ENCODE measurements at places on chromosomes 5 and 9.

DNA sequence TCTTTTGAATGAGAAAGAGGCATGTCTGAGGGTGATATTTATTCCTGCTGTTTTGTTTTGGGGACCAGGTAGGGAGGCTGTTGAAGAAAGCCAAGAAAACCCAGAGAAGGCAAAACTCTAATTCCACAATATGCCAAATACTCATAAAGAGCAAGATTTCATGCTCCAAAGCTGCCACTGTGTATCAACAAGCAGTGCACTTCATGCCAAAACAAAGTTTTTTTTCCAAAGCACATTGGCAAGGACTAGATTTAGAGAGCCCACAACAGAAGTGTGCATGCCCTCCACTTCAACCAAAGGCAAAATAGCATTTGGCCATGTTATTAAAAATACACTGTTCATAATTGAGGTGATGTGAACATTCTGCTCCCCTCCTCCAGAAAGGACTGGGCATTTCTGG is 229.9 kb downstream of the EBF1 start:
- no peak for DNase-seq

- DNase-seq, result no peak
These were observed 65.5 kb upstream of the PCSK5 start for GRCh38 chr9:75824816-75825568.

DNA sequence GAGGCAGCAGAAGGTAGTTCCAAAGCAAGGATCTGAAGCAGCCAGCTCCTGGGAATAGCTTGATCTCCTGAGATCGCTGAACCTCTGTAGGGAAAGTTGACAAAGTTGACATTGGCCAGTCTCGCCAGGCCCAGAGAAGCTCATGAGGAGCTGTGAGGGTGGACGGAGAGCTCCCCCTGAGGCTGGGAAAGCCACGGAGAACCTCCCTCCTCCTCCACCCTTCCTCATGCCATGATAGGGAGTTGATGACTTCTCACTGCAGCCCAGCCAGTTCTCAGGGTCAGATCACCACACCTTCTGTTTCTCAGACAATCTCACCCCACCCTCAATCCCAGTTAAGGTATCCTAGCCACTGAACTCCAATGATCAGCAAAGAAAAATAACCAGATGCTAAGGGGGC is 30.4 kb upstream of the KCNV2 start:
- no peak for DNase-seq

- DNase-seq, result no peak
These were observed 246.3 kb downstream of the IRX2 start for GRCh38 chr5:2505217-2505616.

GRCh38 chr9:71743882-71744281 is 24.4 kb downstream of the CEMIP2 start:
- DNase-seq, result no peak

GRCh38 chr5:151351671-151352070 is 4.3 kb upstream of the SLC36A2 start:
- DNase-seq, result no peak

DNA sequence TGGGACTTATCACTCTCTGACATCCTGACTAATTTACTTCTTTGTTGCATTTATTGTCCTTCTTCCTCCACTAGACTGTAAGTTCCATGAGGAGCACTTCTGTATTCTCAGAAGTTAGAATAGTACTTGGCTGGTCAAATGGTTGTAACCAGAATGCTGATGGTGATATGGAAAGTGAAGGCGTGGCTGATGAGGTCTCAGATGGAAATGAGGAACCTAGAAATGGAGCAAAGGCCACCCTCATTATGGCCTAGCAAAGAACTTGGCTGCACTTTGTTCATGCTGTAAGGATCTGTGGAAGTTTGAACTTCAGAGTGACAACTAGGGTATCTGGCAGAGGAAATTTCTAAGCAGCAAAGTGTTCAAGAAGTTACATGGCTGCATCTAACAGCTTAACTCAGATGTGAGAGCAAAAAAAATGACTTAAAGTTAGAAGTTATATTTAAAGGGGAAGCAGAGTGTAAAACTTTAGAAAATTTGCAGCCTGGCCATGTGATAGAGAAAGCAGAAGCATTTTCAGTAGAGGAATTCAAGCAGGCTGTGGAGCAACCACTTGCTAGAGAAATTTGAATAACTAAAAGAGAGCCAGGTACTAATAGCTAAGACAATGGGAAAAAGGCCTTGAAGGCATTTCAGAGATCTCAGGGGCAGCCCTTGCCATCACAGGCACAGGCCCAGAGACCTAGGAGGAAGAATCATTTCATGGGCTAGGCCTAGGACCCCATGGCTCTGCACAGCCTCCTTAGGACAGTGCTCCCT is 14.9 kb upstream of the SLC22A5 start:
- DNase-seq, result no peak

DNA sequence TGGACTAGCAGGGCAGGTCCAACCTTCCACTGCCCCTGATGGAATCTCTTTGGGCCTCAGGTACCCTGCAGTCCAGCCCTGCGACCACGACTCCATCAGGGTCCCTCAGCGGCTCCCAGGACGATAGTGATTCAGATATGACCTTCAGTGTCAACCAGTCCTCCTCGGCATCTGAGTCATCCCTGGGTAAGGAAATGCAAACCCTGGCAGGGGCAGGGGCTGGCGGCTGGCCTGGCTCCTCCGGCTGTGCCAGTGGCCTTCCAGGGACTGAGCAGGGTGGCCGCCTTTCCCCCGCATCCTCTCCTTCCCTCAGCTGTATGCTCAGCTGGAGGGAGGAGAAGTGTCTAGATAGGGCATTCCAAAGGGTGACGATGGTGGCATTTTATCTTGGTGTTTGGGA is 45.0 kb downstream of the NEURL1B start:
- DNase-seq, result no peak

- DNase-seq, result no peak
These were observed 91.5 kb upstream of the TUT7 start for GRCh38 chr9:86445671-86446070.

DNA sequence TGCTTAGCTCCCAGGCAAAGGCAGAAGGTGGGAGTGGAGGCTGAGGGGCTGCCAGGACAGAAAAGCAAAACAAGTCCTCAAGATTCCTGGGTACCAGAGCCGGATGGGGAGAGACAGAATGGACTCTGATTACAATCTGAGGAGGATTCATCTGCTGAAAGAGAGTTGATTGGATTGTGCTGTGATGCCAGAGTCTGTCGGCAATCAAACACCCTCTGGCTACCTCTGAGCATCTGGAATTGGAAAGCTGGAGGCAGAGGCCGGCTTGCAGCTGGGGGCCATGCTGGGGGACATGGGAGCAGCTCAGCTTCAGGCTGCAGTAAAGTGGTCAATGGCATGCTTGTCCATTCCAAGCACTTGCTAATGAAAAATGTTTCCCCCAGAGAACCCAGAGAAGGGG is 59.3 kb downstream of the ASTN2 start:
- no peak for DNase-seq

GRCh38 chr9:116238225-116238624 is 84.6 kb downstream of the PAPPA start:
- no peak for DNase-seq

DNA sequence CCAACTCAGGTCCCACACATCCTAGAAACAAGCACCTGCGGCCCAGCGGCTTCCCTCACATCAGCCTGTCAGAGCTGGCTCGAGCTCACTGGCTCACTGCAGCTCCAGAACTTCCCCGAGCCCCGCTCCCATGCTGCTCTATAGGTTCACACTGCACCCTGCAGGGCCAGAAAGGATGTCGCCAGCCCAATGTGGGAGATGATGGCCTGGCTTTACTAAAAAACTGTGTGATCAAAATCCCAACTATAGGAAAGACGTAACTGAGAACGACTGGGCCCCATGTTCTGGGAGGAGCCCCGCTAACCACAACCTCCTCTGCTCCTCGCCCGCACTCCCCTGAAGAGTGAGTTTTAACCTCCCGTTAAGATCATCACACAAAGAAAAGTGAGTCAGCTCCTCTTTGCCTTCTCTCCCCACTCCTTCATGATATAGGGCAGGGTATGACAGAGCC is 4.6 kb downstream of the SURF4 start:
- DNase-seq, result peak; percentile 50

GRCh38 chr5:146799671-146800070 is 78.9 kb downstream of the PPP2R2B start:
- no peak for DNase-seq

GRCh38 chr5:95874246-95874645 is 51.7 kb upstream of the GLRX start:
- no peak for DNase-seq

- no peak for DNase-seq
These were observed 47.6 kb upstream of the SHOC1 start for GRCh38 chr9:111842313-111842712.

GRCh38 chr9:136193127-136193890 is 11.6 kb downstream of the LHX3 start:
- no peak for DNase-seq

GRCh38 chr9:133593587-133594253 is 15.5 kb downstream of the FAM163B start:
- DNase-seq, result no peak

DNA sequence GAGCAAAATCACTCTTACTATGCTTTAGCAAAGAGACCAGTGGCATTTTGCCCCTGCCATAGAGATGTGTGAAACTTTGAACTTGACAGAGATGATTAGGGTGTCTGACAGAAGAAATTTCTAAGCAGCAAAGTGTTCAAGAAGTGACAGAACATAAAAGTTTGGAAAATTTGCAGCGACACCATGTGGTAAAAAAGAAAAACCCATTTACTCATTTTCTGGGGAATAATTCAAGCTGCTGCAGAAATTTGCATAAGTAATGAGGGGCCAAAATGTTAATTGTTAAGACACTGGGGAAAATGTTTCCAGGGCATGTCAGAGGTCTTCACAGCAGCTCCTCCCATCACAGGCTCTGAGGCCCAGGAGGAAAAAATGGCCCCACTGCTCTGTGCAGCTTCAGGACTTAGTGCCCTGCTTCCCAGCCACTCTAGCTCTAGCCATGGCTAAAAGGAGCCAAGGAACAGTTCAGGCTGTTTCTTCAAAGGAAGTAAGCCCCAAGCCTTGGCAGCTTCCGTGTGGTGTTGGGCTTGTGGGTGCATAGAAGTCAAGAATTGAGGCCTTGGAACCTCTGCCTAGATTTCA is 6.1 kb upstream of the AP3B1 start:
- DNase-seq, result no peak

- DNase-seq, result no peak
These were observed 30.1 kb upstream of the PDE8B start for GRCh38 chr5:77180167-77181081.

GRCh38 chr9:21862871-21863270 is 60.4 kb downstream of the MTAP start:
- DNase-seq, result no peak

DNA sequence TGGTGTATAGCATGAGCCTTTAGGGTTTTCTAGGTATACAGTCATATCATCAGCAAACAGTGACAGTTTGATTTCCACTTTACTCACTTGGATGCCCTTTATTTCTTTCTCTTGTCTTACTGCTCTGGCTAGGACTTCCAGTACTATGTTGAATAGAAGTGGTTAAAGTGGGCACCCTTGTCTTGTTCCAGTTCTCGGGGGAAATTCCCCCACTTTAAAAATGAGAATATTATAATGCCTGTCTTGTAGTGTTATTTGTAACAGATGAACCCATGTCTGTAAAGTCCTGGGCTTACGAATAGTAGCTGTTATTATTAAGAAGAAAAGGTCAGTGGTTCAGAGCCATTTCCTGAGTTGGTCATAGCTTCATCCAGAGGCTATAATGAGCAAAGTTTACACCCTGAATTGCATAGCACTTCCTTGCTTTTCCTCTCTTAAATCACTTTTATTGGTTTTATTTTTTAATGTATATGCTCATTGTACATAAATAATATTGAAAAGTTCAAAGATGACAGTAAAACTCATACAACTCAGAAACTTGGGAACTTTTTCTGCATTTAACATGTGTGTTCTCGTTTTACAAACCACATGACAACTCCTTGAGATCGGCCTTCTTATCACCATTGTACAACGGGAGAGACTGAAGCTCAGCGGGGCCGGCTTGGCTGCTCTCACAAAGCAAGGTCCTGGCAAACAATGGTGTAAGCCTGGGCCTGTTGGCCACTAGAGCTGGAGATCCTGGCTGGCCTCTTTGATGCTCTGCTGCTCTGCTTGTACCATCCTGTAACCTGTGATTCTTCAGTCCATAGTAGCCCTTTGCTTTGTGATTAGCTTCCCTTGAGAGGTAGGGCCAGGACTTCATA is 85.2 kb downstream of the CYFIP2 start:
- DNase-seq, result no peak

GRCh38 chr5:2280318-2280717 is 397.6 kb upstream of the IRX4 start:
- DNase-seq, result no peak

GRCh38 chr9:92476962-92477361 is 5.3 kb downstream of the ASPN start:
- DNase-seq, result no peak

GRCh38 chr5:39774605-39775004 is 349.8 kb upstream of the DAB2 start:
- no peak for DNase-seq

DNA sequence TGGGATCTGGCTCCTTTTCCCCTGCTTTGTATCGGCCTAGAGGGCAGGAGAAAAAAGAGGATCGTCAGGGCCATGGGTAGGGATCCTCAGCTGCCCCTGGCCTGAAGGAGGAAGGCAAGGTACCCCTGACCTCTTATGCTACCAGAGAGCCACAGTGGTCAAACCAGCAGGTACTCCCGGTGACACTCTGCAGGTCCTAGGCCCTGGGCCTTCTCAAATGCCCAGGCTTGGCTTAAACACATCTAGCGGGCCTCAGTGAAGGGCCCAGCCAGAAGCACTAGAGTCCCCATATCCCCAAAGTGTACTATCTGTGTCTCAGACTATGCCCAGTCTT is 3.5 kb downstream of the IRF1 start:
- no peak for DNase-seq

GRCh38 chr9:133810556-133811195 is 72.5 kb upstream of the SARDH start:
- DNase-seq, result no peak

- no peak for DNase-seq
These were observed 166.8 kb downstream of the DROSHA start for GRCh38 chr5:31364881-31365636.

GRCh38 chr9:28363151-28363562 is 789.9 kb upstream of the C9orf72 start:
- DNase-seq, result no peak

DNA sequence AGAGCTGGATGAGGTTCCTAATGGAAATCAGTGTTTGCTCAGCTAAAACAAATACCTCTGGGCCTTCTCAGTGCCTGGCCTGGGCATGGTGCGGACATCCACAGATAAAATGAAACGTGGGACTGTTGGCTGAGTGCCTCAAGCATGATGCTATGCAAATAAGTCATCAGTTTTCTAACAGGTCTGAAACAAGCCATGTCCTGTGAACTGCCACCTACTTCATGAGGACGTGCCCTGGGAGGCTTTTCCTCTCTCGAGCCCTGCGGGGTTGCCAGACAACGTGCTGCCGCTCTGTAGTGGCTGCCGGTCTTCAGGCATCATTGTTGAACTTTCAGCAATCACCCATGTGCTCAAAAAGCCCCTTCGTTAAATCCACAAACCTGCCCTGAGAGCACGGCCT is 240.4 kb upstream of the IRX2 start:
- DNase-seq, result no peak

- no peak for DNase-seq
These were observed 41.9 kb downstream of the ST8SIA4 start for GRCh38 chr5:100861148-100861547.
